ENCODE measurements at places on chromosomes 2 and 18.

- no peak for DNase-seq
Observed at GRCh38 chr2:225637259-225637658, 237.7 kb downstream of the NYAP2 start.

DNA sequence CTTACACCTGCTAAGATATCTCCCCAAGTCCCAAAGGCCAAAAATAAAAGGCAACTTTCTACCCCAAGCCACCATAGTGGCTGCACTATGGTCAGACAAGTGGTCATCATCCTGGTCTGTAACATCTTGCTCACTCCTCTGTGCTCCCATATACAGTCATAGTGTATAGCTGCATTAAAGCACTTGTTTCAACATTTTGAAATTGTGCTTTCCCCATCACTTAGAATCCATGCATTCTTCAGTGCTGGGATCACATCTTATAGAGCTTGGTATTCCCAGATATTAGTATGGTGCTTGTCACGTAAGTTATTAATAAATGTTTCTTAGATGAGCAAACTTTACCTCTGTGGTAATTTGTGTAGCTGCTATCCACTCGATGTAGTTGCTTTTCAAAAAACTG is 40.4 kb upstream of the CDC42EP3 start:
- DNase-seq, result no peak

GRCh38 chr2:55976681-55977080 is 53.1 kb upstream of the EFEMP1 start:
- DNase-seq, result no peak

GRCh38 chr2:24643051-24643450 is 150.1 kb downstream of the PTRHD1 start:
- DNase-seq, result no peak

DNA sequence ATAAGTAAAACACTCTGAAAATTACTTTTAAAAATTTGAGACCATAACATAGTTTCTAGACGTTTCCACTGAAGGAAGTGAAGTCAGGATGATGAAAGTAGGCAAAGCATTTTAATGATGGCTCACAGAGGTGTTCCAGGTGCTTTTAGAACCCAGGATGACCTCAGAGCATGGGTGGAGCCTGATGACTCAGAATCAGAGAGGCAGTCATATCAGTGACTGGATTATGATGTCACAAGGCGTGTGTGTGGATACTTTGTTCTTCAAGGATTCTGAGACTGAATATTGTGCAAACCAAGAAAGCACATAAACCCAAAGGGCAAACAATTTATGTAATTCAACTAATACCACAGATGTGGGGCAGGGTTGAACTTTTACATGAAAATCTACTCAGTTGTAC is 208.0 kb upstream of the FBXO11 start:
- no peak for DNase-seq

- no peak for DNase-seq
Observed at GRCh38 chr2:59798687-59799232, 754.7 kb downstream of the BCL11A start.

DNA sequence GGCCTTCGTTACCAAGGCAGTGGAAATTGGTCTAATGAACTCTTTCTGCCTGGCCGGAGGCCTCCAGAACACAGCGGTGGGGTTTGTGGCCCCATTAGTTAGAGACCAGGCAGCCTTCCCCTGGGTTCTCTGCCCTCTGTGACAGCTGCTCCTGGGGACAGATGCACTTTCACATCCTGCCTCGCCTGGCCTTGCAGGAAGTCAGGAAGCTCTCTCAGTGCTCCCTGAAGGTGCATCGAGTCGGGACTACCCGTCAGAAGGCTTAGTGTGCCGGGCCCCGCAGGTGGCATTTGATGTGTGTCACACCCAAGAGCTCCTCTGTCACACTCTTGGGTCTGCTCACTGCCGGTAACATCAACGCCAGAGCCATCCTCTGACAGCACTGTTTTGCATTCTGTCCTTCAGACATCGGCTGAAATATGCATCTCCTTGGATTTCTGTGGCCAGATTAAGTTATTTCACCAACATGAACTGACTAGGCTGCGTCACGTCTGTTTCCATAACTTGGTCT is 158.3 kb downstream of the LDLRAD4 start:
- no peak for DNase-seq

- no peak for DNase-seq
Observed at GRCh38 chr2:33122726-33123125, 176.0 kb downstream of the LTBP1 start.

DNA sequence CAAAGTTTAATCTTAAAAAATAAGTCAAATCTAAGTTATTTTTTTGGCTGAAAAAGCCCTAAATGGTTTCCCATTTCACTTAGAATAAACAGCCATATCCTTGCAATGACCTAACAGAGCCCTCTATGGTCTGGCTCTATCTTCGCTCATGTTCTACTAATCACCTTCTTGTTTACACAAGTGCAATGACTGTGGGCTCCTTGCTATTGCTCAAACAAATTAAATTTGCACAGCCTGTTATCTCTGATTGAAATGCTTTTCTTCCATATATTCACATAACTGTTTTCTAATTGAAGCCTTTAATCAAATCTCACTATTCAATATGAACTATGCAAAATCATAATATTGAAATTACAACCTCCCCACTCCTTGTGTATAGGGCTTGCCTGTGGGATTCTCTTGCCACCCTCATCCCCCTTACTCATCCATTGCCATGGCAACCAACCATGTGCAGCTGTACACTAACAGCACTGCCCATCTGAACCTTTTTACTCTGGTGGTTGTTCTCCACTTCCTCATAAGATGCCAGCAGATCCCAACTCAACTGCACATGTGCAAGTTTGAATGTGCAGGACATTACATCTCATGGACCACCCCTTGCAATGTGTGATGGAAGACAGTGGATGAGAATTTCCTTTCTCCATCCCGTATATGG is 1083.2 kb downstream of the SOCS6 start:
- no peak for DNase-seq

DNA sequence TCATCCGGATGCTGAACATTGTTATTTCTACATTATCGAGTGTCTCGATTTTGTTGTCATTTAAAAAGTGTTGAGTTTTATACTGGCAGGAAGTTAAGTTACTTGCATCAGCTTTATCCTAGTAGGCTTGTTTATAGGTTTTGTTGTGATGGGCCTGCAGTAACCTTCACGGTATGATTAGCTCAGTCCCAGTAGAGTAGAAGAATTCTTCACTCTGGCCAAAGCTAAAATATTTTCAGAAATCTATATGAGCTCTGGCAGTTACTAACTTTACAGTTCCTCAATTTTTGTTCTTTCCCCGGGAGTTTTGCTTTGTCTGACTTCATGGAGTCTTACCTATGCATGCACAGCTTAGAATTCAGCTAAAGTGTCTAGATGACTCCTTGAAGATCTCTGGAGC is 294.9 kb downstream of the NAPG start:
- DNase-seq, result no peak

- DNase-seq, result no peak
Observed at GRCh38 chr2:10661846-10662245, 27.9 kb downstream of the NOL10 start.

DNA sequence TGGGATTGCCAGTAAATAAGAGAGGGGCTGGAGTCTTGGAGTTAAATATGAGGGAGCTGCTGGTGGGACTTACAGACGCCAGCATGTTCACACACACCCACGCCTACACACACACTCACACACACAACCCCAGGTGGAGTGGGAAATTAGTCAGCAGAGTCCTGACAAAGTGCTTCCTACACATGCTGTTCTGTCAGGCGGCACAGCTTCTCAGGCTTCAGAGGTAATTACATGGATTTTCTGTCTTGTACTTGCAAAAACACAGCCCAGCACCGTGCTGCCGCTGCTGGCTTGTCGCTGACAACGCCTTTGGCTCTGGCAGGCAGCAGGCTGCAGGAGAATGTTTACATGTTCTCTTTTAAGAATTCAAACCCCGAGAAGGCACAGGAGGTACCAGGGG is 1186.3 kb upstream of the CELF4 start:
- no peak for DNase-seq

DNA sequence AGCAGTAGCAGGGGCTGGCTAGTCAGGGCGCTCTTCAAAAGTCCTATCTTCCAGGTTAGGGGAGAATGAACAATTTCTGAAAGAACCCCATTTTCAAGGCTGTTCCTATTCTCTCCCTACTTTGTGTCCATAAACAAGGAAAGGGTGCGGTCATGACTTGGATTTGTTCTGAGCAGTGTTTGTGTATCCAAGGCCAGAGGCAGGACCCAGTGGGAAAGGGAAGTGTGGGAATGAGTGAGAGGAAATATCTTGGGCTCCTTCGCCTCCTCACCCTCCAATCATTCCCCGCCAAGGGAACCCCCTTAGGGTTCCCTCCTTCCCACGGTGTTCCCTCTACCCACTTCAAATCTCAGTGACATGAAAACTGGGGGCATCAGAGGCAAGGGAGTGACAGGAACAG is 25.5 kb upstream of the SPTBN1 start:
- no peak for DNase-seq

DNA sequence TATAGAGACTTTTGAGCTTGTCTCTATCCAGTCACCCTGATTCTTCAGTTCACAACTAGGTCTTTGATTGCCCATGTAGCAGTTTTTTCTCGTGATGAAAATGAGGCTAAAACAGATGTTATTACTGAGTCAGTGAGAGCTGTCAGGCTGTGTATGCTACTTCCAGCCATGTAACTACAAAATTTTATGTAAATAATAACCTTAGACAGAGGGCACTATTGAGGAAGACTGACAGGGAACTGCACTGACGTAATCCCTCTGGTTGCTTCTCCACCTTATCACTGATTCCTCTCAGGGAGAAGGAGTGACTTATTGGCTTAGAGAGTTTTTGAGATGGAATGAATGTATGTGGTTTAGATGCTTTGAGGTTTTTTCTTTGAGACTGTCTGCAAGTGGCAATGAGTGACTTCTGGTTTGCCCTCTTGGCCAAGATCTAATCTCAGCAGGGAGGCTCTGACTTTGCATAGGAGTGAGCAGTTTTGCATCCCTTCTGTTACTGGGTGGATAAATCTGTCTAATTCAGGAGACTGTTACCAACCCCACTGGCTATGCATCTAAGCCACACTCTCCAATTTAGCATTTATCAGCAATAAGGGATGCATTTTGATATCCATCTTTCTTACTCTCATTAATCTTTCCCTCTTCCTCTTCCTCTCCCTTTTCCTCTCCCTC is 555.2 kb upstream of the FANCL start:
- DNase-seq, result no peak

GRCh38 chr2:215535125-215535668 is 99.3 kb upstream of the FN1 start:
- no peak for DNase-seq

GRCh38 chr2:75558786-75559679 is 1.7 kb downstream of the EVA1A start:
- no peak for DNase-seq

DNA sequence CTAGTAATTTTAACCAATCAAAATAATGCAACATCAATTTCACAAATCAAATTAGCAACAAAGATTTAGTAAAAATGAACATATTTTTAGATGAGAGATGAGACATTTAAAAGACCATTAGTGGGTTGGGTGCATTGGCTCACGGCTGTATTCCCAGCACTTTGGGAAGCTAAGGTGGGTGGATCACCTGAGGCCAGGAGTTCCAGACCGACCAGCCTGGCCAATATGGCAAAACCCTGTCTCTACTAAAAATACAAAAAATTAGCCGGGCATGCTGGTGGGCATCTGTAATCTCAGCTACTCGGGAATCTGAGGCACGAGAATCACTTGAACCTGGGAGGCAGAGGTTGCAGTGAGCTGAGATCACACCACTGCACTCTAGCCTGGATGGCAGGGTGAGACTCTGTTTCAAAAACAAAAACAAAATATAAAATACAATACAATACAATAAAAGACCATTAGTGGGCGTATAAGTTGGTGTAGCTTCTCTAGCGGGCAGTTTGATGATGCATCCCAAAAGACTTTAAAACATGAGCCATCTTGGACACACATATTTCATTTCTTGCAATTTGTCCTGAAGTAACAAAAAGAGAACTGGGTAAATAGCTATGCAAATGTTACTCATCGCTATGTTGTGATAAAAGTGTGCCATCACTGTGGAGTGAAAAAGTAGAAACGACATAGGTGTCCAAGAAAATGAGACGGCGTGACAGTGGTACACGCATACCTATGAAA is 101.8 kb downstream of the COL6A3 start:
- DNase-seq, result no peak

- no peak for DNase-seq
Observed at GRCh38 chr2:222434204-222434603, 9.9 kb downstream of the SGPP2 start.

DNA sequence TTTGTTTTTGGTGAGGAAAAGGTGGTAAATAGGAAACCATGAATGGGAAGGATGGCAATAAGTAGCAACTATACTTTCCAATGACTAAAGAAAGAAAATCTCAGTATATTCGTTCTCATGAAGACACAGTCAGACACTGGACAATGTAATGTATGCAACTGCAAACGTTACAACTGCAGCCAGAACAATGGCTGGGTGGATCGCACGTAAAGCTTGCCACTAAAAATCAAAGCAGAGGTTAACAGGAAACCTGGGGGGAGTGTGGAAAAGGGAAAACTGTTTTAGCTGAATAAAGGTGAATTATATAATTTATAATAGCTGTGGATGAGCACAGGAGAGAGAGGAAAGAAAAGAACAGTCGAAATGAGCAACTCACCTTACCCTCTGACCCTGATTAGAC is 33.3 kb downstream of the NEMP2 start:
- DNase-seq, result no peak

DNA sequence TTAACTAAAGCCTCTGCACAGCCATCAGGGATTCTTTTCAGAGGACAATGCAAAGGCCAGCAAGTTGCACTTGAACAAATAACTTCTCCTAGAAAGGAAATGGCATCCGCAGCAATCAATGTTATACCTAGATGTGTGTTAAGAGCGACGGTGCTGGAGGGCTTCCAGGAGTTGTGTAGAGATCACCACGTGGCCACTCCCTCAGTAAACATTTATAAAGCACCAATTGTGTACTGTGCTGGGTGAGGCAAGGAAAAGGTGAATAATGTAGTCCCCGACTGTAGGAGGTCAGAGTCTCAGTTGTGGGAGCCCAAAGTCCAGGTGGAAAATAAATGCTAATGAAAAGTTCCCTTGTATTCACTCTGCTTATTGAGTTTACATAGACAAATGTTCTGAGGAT is 135.0 kb downstream of the ALK start:
- no peak for DNase-seq

- DNase-seq, result no peak
Observed at GRCh38 chr2:241943209-241943850, 73.8 kb downstream of the RTP5 start.

GRCh38 chr2:12127638-12128037 is 381.2 kb downstream of the LPIN1 start:
- no peak for DNase-seq

- no peak for DNase-seq
Observed at GRCh38 chr18:65365245-65365980, 385.4 kb upstream of the CDH7 start.

All from cerebellar nuclear complex (tissue), 1 donor.